Vagina (tissue), 2 donors: ENCODE measurements at places on chromosomes 1 and 21.

GRCh38 chr1:192592981-192593708 lies 17.6 kb downstream of the RGS1 start:
- DNase-seq = no peak

DNA sequence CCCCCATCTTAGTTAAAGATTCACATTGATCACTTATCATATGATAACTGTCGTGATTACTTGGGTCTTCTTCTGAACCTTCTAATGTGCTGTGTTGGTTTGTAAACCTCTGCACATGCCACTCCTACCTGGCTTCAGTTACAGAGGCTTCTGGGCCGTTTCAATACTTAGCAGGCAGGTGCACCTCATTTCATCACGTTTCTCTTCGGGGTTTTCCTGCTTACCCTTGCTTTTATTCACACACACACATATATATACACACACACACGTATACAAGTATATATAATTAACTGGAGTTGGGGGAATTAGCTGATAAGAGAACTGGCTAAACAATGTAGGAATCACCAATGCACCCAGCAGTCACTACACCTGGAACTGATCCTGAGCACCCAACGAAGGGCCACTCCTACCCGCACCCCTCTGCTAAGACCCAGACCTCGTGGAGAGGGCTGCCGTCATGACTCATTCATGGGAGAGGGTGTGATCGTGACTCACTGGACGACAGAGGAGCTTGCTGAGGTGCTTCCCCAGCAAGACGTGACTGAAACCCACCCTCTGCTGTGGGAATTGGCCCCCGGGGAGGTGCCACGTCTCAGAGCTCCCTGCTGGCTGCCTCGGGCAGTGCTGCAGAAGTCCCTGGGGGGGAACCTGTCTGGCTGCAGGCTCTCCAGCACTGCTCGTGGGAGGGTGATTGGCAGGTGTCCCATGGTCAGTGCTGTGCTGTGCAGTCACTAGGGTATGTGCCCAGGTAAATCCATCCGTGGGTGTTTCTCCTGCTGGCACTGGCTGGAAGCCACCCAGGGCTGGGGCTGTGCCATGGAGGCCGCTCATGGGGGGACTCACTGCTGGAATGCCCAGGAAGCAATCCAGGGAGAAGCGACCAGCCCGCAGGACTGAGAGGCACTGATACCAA lies 166.6 kb downstream of the DYRK1A start:
- no peak for DNase-seq

DNA sequence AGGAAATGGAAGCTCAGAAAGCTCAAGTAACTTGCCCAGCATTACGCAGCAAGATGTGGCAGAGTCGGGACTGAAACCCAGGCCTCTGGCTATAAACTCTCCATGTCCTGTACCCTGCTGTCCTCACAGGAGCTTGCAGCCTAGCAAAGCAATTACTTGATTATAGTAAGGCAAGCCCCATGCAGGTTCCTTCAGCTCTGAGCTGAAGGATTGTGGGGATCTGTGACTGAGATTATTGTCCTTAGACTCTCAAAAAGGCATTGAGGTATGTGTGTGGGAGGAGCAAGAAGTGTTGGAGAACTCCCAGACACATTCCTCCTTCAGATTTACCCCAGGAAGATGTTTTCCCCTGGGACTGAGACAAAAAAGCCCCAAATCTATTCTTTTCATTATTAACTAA lies 124.0 kb upstream of the SPATA6 start:
- DNase-seq = no peak

GRCh38 chr1:64811131-64811530 lies 66.3 kb downstream of the RAVER2 start:
- no peak for DNase-seq

DNA sequence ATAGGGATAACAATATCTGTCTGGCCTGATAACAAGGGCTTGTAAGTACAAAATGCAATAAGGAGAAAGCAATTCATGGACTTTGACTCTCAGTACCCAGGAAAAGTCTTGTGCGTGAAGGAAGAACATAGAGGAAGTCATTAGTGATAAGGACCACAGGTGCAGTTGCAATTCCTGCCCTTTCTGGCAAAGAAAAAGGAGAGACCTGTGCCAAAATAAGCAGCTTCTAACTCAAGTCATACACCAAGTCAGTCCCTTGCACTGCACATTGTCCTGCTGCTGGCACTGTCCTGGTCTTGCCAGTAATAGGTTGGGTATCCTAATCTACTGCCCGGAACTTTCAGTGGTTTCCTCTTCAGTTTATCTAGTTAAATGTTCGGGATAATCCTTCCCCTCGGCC lies 14.8 kb upstream of the SOD1 start:
- no peak for DNase-seq

DNA sequence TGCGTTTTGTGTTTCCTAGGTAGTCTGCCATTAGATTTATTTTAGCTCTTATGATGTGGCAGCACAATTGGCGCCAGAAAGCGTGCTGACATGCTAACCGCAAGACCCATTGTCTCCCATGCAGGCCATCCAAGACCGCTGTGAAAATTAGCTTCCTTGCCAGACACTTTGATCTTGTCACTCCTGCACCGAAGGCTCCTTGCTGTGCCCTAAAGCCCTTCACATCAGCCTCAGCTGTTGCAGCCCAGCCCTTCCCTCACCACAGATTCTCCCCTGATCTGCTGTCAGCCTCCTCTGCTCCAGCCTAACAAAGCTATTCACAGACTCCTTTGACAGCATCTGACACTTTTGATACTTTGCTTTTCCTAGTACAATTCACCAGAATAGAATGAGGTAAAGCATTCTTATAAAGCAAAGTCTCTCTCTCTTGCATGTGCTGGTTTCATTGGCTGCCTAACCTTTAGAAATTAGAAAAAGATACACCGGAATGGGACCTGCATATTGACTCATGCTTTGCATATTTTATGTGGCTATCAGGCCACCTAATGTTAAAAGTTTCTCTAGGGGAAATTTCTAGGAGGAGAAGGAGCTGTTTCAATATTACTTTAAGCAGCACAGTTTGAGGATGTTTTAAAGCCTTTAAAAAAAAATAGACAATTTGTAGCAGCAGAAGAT lies 280.3 kb upstream of the FMN2 start:
- no peak for DNase-seq
